Lung (tissue), 17 donors: ENCODE measurements at places on chromosomes 1 and 21. TPM values are rescaled to one million over a fixed set of nuclear protein-coding genes. Genes with fewer than 3 reads are reported as not detected.

GRCh38 chr1:14597343-14598006 is 1.0 kb upstream of the KAZN start:
- DNase-seq, result peak; percentile 78

GRCh38 chr21:31360717-31361116 is 16.7 kb upstream of the TIAM1 start:
- no peak for DNase-seq

DNA sequence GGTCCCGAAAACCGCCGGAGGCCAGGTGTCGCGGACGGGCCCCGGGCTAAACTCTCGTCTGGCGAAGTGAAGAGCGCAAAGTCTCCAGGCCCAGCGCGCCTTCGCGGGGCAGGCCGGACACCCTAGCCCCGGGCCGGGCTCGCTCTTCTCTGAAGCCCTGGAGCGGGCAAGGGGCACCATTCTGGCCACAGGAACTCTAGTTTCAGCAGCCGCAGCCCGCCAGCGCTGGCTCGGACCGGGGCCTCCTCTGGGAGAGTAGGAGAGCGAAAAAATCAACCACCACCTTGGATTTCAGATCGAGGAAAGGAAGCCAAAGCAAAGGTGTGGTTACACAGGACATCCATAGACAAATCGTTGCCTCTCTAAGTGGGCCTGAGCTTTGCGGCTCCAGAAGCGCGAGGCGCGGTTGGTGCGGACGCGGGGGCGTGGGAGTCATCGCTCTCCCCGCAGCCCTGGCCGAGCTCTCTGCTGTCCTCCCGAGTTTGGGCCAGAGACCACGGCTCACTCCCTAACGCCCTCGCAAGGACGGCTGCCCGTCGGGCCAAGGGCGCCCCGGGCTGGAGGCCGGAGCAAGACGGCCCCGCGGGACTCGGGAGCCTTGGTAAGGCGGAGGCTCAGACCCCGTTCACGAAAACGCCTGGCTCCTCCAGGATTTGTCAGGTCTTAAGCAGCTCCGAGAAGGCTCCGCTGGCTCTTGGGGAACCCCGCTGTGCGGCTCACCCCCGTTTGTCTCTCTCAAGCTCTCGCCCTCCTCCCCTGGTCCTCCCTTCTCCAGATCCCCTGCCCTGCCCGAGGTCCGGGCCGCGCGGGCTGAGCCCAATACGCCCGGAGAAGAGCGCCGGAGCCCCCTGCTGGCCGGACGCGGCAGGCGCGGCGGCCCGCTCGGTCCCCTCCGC is 132.9 kb upstream of the DPYD start:
- peak; percentile 72 for DNase-seq

DNA sequence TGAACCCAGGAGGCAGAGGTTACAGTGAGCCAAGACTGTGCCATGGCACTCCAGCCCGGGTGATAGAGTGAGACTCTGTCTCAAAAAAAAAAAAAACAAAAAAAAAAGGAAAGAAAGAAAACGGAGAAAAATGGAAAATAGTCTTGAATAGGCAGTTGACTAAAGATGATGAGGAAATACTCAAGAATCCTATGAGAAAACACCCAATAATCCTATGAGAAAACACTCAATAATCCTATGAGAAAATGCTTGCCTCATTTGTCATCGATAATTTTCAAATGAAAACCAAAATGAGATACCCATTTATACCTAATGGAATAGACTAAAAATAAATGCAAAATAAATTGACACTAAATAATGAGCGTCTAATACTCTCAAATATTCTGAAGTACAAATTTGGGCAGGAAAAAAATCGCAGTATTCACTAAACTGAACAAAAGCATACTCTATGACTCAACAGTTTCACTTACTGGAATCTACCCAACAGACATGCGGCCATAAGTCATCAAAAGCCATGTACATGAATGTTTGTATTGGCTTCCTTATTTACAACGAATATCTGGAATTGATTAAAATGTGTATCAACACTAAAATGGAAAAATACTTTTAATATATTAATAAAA is 733.9 kb upstream of the CHRM3 start:
- no peak for DNase-seq

The USH2A gene
- 0.11 TPM for total RNA-seq

DNA sequence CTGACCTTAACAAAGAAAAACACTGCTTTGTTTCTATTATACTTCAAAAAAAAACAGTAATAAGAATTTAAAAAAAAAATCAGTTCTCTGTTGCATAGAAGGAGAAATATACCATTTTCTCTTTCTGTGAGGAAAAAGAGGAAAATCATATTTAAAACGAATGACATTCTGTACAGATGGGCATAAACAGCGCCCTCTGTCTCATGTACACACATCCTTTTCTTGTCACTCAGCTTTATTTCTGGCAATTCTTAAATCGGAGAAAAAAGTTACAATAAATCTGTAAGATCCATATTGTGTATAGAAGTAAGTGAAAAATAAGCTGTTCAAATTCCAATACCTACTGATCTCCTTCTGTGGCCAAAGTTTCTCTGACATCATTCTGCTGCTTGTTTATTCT is 245.4 kb downstream of the SMYD3 start:
- DNase-seq, result no peak

DNA sequence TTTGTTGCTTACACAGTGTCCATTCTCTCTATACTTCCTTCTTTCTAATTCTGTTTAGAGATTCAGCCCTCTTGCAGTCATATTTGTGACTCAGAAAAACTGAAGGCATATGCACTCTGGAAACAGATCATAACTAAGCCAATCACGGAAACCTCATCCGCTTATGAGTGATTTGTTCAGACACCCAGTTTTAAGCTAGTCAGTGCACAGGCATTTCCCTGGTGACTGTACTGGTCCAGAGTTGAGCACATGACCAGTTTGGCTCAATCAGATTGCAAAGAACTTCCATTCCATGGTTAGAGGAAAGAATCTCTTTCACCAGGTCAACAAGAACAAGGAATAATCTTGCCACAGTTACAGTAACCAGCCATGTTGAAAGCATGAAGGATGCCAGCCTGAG is 69.2 kb upstream of the SGIP1 start:
- no peak for DNase-seq

The UQCRH gene
- total RNA-seq, result 311 TPM

The ARTN gene
- total RNA-seq, result 2.7 TPM

GRCh38 chr1:116390195-116390594 is 17.2 kb downstream of the ATP1A1 start:
- DNase-seq, result no peak

GRCh38 chr1:47598357-47598756 is 160.5 kb downstream of the FOXD2 start:
- DNase-seq, result no peak

DNA sequence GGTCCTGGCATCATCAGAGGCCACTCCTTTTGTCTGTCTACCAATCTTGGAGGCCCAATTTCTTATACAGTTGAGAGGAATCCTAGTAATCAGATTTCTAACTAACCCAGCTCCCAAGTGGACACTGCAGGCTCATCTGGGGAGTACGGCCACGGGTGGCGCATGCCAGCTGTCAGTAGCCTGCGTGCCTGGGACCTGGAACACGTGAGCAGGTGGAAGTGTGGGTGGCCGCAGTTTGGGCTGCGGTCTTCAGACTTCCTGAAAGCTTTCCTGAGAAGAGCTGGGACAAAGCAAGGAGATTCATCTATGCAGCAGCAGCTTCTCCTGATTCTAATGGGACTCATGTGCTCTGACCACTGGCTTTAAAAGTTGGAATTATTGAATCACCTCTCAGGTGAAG is 12.4 kb downstream of the ADORA3 start:
- no peak for DNase-seq

The ETS2 gene
- total RNA-seq, result 149 TPM

GRCh38 chr1:19372602-19373001 is 60.5 kb downstream of the SLC66A1 start:
- no peak for DNase-seq

The PLPPR4 gene
- total RNA-seq, result 31.2 TPM

The LEMD1 gene
- 1.0 TPM for total RNA-seq

DNA sequence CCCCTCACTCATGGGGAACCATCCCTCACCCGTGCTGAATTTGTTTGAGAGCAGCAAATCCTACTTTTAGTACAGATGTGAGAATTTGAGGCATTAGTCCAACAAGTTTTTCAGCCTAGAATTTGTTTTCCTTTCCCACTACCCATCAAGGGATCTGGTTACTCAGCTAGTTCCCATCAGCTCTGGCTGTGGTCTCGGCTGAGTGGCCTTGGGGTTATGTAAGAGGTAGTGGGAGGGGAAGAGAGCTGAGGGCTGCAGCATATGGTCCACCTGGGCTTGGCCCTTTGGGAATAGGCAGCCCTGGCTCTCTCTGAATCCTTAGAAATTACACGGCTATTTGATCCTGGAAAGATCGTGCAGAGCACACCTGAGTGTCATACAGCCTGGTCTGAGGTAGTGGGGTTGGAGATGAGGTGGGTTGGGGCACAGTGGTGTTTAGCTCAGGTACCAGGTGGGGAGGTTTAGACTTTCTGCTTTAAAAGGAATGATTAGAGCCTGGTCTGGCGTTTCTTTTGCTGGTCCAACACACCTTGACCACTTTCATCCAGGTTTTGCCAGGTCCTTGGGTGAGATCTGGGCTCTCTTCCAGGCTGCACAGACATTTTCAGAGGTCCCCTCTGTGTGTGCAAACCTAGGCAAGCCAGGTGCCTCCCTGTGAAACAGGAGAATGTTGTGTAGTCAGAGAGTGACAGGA is 4.2 kb downstream of the GSTM4 start:
- no peak for DNase-seq

GRCh38 chr1:64033667-64034220 is 169.7 kb upstream of the UBE2U start:
- DNase-seq, result peak; percentile 64

The C4BPA gene
- total RNA-seq, result 203 TPM

The KCNN3 gene
- 4.9 TPM for total RNA-seq

GRCh38 chr1:11558871-11559590 is 80.1 kb downstream of the DISP3 start:
- no peak for DNase-seq

GRCh38 chr1:11044849-11045427 is 2.1 kb downstream of the MASP2 start:
- no peak for DNase-seq

The OXCT2 gene
- 0.17 TPM for total RNA-seq

The CD53 gene
- 59.9 TPM for total RNA-seq

- peak; percentile 52 for DNase-seq
Measured at GRCh38 chr1:113617438-113618141, 141.7 kb downstream of the PHTF1 start.
